ENCODE measurements at places on chromosomes 13 and 19. TPM values are rescaled to one million over a fixed set of nuclear protein-coding genes. Genes with fewer than 3 reads are reported as not detected.

The ZNF625 gene
- not detected for total RNA-seq

The ZNF471 gene
- 0.04 TPM for total RNA-seq

The CEACAM16 gene
- 0.19 TPM for total RNA-seq

The FBXL12 gene
- 14.0 TPM for total RNA-seq

The RNF225 gene
- total RNA-seq = not detected

The ZNF69 gene
- total RNA-seq = not detected

The GPR12 gene
- total RNA-seq = not detected

The FFAR2 gene
- not detected for total RNA-seq

The KIR2DL4 gene
- total RNA-seq = not detected

The SGCG gene
- not detected for total RNA-seq

The PROZ gene
- total RNA-seq = not detected

The LIN37 gene
- total RNA-seq = 22.8 TPM

The KLK13 gene
- total RNA-seq = not detected

The ZNF701 gene
- total RNA-seq = 0.22 TPM

The GRIN3B gene
- 3.3 TPM for total RNA-seq

The TNFRSF19 gene
- total RNA-seq = 2.4 TPM

The CYP2A6 gene
- total RNA-seq = not detected

The KIRREL2 gene
- total RNA-seq = 0.26 TPM

The ZNF793 gene
- 0.16 TPM for total RNA-seq

The ANGPTL8 gene
- not detected for total RNA-seq

The EML2 gene
- total RNA-seq = 26.0 TPM
